ENCODE measurements at places on chromosomes 6 and 20.
A peak's percentile ranks its signal among the peaks of the same experiment; 100 is the strongest.

DNA sequence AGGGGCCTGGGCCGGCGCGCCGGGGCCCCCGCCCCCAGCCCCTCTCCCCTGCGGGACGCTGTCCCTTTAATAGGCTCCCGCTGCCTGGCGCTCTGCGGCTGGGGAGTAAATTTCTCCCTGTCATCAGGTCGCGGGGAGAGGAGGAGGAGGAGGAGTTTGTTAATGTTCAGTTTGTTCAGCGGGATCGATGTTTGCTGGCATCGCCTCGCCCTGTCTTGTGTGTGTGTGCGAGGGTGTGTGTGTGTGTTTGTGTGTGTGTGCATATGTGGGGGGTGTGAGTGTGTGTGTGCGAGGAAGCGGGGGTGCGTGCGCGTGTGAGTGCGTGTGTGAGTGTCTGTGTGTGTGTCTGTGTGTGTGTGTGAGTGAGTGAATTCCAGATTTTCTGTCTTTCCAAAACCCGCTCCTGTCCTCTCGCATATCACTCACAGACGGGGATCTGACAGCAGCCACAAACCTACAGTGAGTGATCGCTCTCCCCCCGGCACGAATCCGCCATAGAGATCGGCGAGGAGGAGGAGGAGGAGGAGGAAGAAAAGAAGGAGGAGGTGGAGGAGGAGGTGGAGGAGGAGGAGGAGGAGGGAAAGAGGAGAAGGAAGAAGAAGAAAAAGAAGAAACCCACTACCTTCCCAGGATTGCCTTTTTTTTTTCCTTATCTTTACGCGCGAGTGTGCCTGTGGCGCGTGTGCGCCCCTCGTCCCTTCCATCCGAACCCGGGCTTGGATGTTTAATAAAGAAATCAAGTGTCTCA, at the start of gene TSHZ2:
TSHZ2 (plus strand) TSS at position 169 of the 748 bp plus-strand sequence. CDS start 936 bp downstream, outside the sequence.
- peak; percentile 29 for DNase-seq

- no peak for DNase-seq
Observed at GRCh38 chr6:159904497-159904911, 13.7 kb downstream of the MAS1 start.

- DNase-seq = no peak
Observed at GRCh38 chr6:149983145-149983544, 19.4 kb downstream of the ULBP1 start.

GRCh38 chr6:77470983-77471382, 7.7 kb upstream of the HTR1B start:
- DNase-seq = no peak

- DNase-seq = no peak
Observed at GRCh38 chr6:109507490-109508072, 24.6 kb upstream of the ZBTB24 start.

GRCh38 chr6:166153966-166154365, 13.7 kb downstream of the TBXT start:
- DNase-seq = no peak

GRCh38 chr20:33124261-33124660, 43.7 kb upstream of the BPIFA2 start:
- peak; percentile 29 for DNase-seq

- no peak for DNase-seq
Observed at GRCh38 chr20:59812286-59813125, 120.9 kb downstream of the SYCP2 start.

Measured in Caco-2 (cell line).